Fibroblast of skin of left biceps (primary cell): ENCODE measurements at places on chromosomes 12 and 14.

DNA sequence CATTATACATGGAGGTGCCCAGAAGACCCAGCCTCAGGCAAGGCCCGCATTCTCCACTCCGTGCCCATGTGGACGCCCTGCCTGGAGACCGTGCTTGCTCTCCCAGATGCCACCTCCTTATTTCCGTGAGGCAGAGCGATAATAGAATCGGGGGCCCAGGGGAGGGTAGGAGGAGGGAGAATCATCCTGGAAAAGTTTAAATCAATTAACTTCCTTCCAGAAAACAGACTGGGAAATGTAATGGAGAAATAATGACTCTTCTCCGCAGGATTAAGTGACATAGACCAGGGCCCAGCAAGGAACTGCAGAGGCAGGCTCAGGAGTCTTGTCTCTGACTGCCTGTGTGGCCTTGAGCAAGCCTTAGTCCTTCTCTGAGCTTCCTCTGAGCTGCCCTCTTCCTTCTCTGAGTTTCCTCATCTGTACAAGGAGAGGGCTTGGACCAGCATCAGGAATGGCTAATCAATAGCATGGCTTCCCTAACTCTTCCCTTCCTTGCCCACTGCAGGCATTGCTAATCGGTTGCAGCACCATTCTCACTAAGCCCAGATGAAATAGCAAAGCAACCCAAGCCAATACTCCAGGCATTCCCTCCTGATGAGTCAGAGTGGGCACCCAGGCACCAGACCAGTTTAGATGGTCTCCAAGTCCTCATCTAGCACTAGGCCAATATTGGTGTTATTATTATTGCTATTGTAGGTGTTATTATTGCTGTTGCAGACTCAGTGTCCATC lies 11.3 kb upstream of the FAM222A start:
- no peak for DNase-seq

DNA sequence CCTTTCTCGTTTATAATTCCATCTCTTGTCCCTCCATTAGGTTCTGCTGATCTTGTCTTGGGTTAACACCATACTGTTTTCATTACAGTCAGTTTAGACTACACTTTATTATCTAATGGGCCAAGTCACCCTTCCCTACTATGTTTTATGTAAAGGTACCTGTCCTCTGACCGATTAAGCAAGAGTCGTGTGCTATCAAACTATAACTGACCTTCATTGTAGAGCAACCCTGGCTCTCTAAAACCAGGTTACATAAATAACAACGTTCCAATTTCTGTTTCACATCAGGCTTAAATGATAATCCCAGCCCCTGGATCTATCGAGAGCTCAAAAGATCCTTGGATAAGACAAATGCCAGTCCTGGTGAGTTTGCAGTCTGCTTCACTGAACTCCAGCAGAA lies 16.7 kb downstream of the OAS2 start:
- no peak for DNase-seq

- DNase-seq = no peak
Observed at GRCh38 chr12:49195736-49196135, 6.9 kb upstream of the TUBA1A start.

DNA sequence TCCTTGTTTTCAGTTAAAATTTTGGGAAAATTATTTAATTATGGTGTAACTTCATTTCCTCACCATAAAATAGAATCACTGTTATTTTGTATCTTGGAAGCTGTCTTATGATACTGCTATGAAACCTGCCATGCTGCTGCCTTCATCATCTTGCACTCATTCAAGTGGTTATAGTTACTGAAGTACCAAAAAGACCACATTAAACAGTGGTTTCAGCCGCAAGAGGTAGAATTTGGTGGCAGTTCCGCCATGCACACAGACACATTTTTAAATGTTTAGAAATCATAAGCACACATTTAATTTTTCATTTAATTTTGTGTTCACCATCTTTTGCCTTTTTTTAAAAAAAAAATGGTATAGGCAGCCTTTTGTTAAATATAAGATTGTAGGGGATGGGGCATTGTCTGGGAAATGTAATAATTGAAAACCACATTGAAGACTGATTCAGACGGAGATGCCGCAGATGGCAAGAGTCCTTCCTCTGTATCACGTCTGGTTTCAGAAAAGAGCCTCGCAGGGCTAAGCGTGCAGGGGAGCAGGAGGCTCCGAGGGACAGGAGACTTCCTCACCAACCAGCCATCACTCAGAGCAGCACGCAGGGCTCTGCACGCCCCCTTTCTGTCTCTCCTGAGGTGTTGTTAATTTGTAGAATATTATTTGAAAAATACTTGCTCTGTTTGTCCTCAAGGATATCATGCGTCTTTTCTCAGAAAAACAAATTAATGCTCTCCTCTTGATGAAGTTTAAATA lies 115.2 kb upstream of the PELI2 start:
- DNase-seq = no peak

- no peak for DNase-seq
Observed at GRCh38 chr14:74892745-74893144, 11.0 kb downstream of the DLST start.

DNA sequence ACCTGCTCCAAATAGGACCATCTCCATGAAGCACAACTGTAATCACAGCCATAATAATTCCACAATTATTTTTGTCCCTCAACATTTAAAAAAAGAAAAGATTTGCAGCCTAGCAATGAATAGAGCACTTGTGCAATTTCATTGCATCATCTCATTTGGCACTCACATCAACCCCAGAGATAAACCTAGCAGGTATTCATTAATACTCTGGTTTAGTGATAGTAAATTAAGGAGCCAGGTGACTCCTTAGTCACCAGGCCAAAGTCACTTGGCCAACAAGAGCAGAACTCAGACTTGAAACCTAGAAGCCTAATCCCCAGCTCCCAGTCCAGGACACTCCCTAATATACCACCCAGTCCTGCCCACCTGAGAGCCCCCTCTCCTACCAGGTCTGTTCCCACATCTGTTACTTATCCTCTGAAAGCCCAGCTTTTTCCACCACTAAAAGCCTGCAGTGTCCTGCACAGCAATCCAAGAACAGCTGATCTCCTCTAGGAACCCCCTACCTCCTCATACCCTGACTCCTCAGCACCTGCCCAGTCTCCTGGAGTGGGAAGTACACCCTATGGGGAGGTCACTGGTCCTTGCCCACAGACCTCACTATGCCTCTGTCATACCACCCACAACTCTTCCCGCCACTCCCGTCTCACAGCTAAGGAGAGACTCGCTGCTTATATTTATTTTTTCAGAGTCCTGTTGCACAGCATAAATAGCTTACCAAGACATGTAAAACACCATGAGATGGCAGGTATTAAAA lies 22.1 kb downstream of the OR10P1 start:
- DNase-seq = no peak

DNA sequence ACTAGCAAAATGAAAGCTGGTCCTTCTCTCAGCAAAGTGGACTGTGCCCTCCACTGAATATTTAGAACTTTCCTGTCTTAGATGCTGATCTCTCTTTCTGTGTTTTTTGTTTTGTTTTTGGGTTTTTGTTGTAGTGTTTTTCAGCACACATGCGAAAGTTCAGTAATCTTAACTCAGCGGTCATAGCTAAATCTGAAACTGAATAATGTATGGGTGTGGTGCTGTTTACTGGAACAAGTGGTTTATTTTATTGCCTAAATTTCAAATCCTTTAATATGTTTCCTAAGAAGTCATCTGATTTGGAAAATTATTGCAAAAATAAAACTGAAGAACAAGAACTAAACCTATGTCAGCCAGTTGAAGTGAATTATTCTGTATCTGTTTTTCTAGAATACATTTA lies 116.0 kb upstream of the LRIG3 start:
- DNase-seq = no peak

DNA sequence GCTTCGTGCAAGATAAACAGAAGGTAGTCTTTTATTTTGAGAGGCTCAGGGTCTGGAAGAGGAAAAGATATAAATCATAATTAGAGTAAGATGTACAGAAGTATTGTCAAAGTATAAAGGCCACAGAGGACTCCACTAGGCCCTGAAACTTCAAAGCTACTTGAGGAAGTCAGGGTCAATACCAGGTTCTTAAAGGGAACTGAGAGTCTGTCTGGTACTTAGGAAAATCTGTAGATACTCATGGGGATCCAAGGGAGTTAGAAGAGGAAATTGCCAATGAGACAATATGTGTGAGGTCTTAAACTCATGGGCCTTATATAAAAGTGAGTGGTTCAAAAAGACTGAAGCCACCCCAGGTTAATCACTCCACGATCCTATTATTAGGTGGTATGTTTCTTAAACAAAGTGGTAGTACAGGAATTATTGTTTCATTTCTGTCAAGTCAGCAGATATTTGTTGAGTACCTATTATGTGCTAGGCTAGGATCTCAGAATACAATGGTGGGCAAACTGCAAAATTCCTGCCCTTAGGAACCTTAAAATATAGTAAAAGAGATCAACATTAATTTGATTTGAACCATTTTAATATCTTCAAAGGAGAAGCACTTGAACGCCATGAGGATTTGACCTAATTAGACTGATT lies 314.6 kb downstream of the ADAMTS20 start:
- no peak for DNase-seq

DNA sequence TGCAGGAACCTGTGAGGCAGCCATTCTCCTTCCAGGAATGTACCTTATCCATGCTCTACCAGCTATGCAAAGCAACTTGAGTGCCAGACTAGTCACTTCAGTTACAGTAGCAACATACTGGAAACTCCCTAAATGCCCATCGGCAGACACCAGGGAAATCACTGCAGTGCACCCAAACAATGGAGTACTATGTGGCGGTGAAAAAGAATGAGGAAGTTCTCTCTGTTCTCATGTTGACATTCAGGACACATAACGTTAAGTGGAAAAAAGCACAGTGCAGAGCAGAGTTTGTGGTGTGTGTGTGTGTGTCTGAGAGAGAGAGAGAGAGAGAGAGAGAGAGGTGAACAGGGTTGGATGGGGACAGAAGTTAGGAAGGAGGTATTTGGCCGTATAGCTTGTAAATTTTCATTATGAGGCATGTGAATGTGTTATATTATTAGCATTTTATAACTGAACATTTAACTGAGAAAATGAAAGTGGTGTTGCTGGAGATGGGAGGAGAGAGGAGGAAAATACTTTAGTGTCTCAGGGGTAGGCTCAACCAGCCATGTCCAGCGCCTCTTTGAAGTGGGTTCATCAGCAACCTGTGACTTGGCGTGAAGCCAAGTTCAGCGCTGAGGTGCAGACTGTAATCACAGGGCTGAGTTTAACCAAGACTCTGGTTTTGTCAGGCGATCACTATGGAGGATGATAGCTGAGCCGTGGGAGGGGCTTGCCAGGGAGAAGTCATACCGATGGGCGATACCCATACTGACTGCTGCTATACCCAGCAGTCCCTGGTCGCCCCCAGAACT lies 17.3 kb downstream of the TNFAIP2 start:
- no peak for DNase-seq

DNA sequence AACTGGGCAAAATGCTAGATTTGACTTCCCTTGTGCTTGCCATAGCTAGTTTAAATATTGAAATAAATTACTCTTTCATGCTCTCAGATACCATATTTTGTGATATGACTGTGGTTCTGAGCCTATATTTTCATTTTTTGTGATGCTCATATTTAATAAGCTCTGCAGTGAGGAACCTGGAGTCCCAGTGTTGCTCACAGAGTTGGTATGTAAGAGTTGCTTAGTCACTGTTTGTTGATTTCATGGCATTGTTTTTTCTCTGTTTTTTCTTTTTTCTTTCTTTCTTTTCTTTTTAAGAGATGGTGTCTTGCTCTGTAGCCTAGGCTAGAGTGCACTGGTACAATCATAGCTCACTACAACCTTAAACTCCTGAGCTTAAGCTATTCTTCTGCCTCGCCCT lies 750.5 kb upstream of the TMEM132C start:
- no peak for DNase-seq

DNA sequence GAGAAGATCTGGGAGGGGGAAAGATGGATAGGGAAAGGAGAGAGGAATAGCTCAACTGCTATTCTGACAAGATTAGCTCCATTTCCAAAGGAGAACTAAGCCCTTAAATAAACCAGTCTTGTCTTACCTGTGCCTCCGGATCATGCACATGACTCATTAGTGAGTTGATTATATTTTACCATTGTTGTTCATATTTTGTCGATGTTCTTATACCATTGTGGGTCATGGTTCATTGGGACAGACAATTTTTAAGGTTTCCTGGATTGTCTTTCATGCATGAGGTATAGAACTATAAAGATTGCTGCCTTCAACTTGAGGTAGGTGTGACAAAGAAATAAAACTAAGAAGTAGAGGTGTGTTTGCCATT lies 243.0 kb upstream of the ATP2B1 start:
- no peak for DNase-seq

GRCh38 chr12:546265-546919 lies 86.7 kb downstream of the B4GALNT3 start:
- no peak for DNase-seq

- DNase-seq = no peak
Observed at GRCh38 chr12:132475304-132476037, 14.5 kb upstream of the FBRSL1 start.

DNA sequence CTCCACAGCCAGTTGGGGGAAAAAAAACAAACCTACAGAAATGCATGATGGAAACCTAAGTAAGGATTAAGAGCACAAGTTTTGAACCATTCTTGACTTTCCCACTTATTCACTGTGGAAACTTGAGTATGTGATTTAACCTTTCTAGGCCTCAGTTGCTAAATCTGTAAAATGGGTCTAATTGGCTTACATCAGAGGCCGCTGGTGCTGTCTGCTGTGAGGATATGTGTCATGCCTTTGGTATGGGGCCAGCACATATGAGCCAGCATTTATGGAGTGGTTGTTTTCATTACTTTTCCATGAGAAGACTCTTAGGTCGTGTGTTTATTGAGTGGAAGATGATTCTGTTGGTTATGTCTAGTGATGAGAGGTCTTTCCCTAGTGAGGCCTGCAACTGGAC lies 102.4 kb downstream of the ESR2 start:
- DNase-seq = peak; percentile 51

- DNase-seq = no peak
Observed at GRCh38 chr14:47526591-47527244, 148.7 kb downstream of the MDGA2 start.

GRCh38 chr12:25942709-25943108 lies 15.8 kb upstream of the RASSF8 start:
- DNase-seq = no peak

DNA sequence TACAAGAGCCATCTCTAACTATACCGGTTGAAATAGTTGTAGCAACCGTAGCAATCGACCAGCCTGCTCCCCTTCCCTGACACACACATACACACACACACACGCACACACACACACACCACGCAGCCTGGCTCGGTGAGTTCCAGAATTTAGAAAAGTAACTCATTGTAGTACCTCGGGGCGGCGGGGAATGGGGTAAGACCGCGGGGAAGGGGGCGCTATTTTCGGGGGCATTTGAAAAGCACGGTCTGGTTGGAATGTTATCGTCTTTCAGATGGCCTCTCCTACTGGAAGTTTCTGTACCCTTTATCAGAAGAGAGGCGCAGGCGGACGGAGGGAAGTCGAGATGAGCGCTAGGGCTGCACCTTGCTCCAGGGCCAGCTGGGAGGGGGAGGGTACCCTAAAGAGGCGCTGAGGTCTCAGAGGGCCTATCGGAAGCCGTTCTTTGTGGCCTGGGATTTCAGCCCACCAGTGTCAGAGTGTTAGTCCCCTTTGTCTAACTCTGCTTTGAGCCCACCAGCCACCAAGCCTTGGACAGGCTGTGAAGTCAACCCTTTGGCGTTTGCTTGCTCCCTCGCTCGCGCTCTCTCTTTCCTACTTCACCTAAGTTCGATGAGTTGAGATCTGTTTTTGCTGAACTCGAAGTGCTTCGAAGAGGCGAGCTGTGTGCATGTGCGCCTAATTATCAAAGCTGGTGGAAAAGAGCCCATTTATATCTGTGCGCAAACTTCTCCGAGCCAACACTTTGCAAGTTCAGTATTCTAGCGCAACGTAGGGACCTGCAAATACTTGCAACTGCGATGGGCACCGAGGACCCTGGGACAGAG lies 837 bp downstream of the COL2A1 start:
- no peak for DNase-seq
